Upper lobe of right lung (tissue), 1 donor: ENCODE measurements at places on chromosomes 1 and 21. TPM values are rescaled to one million over a fixed set of nuclear protein-coding genes. Genes with fewer than 3 reads are reported as not detected.

GRCh38 chr21:45169001-45169400 lies 94.6 kb downstream of the ADARB1 start:
- no peaks in the 10 kb centered on the region for H3K36me3 ChIP-seq
- H3K4me3 ChIP-seq = no peak overlapping the region
- DNase-seq = no peak
- H3K27ac ChIP-seq = no peak overlapping the region
- peaks cover 17% of the 10 kb centered on the region for H3K4me1 ChIP-seq

DNA sequence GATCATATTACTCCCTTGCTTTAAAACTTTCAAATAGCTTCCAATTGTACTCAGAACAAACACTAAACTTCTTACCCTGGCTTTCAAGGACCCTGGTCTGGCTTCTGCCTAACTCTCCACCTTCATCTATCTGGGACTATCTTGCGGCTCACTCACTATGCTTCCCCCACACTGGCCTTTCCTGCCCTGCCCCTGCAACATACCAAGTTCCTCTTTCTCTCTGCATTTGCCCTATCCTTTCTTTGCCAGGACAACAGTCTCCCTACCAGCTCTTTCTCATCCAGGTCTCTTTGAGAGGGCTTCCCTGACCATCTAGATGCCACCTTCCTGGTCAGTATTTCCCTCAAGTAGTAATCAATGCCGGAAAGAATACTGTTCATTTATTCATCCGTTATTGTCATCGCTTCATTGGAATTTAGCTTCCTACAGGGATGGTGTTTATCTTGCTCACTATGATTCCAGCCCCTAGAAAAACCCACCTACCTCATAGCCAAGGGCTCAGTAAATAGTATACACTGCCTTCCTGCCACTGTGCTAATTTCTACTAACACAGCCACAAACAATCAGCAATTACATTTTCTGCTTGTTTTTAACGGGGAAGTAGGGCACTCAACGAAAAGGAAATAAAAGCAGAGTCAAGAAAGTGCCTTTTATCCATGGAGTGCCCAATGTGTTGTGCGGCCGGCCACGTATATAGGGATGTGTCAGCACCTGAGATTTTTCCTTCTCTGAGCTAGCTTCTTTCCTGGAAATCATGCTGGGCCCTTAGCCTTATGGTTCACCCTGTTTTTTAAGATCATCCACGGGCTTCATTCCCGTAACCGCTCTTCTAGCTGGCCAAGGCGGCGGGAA lies 521 bp upstream of the CDC7 start:
- H3K27me3 ChIP-seq = no peaks in the 10 kb centered on the region
- DNase-seq = no peak
- peaks cover 8% of the 10 kb centered on the region for H3K4me1 ChIP-seq
- H3K27ac ChIP-seq = peak overlapping the region; percentile 80
- no peaks in the 10 kb centered on the region for H3K36me3 ChIP-seq

SELP gene
- total RNA-seq = 61.5 TPM

DNA sequence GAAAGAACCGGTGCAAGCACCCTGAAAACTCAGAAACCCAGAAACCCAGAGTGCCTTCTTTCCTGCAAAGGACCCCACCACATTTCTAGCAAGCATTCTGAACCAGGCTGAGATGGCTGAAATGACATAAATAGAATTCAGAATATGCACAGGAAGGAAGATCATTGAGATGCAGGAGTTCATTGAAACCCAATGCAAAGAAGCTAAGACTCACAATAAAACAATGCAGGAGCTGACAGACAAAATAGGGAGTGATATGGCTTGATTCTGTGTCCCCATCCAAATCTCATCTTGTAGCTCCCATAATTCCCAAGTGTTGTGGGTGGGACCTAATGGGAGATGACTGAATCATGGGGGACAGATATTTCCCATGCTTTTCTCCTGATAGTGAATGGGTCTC lies 22.8 kb upstream of the SGIP1 start:
- H3K36me3 ChIP-seq = no peaks in the 10 kb centered on the region
- no peak overlapping the region for H3K27ac ChIP-seq
- DNase-seq = no peak
- H3K4me3 ChIP-seq = no peak overlapping the region

DNA sequence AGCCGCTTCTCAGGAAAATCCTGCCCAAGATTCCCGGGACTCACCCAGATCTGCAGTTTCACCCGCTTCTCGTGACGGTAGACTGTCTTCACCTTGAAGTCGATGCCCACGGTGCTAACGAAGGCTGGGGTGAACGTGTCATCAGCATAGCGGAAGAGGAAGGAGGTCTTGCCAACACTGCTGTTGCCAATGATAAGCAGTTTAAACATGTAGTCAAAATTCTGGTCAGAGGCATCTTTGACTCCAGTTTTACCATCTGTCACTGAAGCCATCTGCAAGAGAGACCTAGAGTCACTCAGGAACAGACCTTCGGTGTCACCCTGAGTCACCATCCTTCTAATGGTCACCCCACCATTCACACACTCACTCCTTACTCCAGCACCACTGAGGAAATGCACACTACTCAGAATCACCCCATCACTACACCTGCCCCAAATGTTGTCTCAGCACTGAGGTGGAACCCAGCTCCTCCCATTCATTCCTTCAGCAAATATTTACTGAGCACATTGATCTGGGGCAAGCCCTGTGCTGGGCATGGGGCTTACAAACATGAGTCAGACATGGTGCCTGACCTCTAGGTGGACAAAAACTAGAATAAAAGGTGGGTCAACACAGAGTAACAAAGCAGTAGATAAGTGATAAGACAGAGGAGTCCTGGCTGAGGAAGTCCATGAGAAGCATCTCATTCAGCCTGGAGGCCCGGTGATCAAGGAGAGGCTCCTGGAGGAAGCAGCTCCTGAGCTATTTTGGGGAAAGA lies 13.5 kb downstream of the RAB3B start:
- H3K27ac ChIP-seq = no peak overlapping the region
- no peaks in the 10 kb centered on the region for H3K36me3 ChIP-seq
- H3K4me3 ChIP-seq = no peak overlapping the region
- H3K4me1 ChIP-seq = no peaks in the 10 kb centered on the region
- DNase-seq = no peak
- H3K27me3 ChIP-seq = no peaks in the 10 kb centered on the region

CR1L gene
- not detected for total RNA-seq

SERPINC1 gene
- total RNA-seq = not detected

HSPG2 gene
- total RNA-seq = 393 TPM

DNA sequence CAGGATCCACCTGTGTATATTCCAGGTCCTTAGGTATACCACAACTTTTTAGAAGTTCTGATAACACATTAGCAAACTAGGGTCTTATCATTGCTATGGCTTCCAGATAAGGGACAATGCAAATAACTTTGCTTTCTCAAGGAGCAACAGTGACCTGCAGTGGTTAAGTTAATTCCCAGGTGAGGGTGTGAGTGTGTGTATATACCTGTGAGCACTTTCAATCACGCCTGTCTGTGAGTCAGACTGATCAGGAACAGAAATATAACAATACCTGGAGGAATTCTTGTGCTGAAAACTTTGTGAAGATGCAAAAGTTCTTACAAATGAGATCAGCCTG lies 317.0 kb downstream of the PAPPA2 start:
- no peak overlapping the region for H3K27ac ChIP-seq
- no peaks in the 10 kb centered on the region for H3K36me3 ChIP-seq
- no peak for DNase-seq

DNA sequence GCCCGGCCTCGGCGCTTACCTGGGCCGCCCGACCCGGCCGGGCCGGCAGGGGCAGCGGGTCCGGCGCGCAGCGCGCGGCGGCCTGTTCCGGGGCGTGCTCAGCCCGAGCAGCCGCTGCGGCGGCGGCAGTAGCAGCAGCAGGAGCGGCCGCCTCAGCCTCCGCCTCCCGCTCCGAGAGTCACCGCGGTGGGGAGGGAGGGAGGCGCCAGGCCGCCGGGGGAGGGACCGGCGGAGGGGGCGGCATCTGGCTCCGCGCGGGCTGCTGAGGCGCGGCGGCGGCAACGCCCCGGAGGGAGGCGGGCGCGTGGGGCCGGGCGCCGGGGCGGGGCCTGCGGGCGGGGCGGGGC lies at the start of gene CTNNBIP1:
CTNNBIP1 (minus strand) TSS at position 194 of the 347 bp plus-strand sequence. CDS start 38,205 bp downstream, outside the sequence.
- no peak for DNase-seq
- H3K4me1 ChIP-seq = peaks cover 13% of the 10 kb centered on the region
- peak within 1 kb of the TSS; percentile 98 for H3K27ac ChIP-seq
- no peaks in the 10 kb centered on the region for H3K36me3 ChIP-seq
- H3K27me3 ChIP-seq = no peaks in the 10 kb centered on the region

DNA sequence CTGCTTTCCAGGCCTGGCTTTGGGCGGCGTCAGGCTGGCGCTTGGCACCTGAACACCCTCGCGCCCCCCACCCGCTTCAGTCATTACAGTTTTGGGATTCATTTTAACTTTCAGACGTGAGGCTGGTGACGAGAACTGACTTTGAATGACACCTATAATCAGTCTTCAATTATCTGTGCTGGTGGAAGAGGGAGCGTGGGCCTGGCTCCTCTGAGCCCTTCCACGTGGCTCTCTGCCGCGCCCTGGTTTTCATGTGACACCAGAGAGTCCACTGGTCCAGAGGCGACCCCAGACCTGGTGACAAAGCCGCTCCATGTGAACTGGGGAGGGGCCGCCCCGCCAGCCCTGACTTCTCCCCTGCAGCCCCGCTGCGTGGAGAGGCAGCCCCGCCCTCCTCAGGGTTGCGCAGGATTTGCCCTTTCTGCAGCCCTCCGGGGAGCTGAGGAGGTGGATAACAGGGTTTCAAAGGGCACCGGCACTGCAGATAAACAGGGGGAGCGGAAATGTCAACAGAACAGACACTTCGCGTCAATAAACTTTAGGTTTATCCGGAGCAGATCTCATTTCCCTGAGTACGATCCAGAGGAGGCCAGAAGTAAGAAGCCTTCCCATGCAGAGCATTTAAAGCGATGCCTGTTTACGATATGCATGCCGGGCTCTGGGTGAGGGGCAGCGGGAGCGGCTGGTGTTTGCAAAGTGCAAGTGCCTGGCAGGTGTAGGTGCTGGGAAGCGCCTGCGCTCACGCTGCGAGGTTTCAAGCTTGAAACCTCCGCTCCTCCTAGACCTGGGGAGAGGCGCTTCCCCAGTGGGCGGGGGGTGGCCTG lies 56.4 kb downstream of the AJAP1 start:
- H3K4me1 ChIP-seq = peaks cover 5% of the 10 kb centered on the region
- no peaks in the 10 kb centered on the region for H3K36me3 ChIP-seq
- H3K27me3 ChIP-seq = peaks cover 30% of the 10 kb centered on the region
- H3K4me3 ChIP-seq = no peak overlapping the region
- no peak overlapping the region for H3K27ac ChIP-seq

- no peaks in the 10 kb centered on the region for H3K36me3 ChIP-seq
- no peak overlapping the region for H3K4me3 ChIP-seq
- H3K27ac ChIP-seq = peak overlapping the region; percentile 58
- no peaks in the 10 kb centered on the region for H3K27me3 ChIP-seq
- peaks cover 9% of the 10 kb centered on the region for H3K4me1 ChIP-seq
Measured at GRCh38 chr1:22031214-22031962, 21.1 kb upstream of the CDC42 start.

C4BPA gene
- 175 TPM for total RNA-seq

DNA sequence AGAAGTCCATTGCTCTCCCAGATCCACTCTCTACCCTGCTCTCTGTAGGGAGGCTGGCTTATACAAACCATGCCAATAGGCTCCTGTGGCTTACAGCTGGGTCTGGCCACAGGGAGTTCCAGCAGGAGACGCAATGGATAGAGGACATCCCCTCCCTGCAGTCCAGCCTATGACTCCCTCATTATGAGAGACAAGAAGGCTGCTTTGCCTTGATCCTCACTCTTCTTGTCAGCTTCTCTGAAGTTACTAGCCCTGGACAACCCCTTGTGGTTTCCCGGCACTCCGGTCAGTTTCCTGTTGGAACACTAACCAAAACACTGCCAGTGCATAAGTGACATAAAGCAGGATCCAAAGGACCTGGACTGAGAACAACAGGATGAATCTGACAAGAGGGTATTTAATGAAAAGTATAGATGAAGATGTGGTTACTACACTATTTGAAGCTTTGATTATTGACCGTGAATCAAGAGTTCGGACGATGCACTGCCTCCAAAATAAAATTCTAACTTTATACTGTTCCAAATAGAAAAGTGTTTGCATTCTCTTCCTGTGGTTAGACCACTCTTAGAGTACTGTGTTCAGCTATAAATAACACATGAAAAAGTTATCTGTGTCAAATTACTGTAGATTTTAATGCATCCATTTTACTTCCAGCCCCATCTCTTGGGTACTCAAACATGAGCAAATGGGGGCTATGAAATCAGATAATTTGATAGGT lies 32.7 kb upstream of the ZNF326 start:
- DNase-seq = no peak
- H3K36me3 ChIP-seq = no peaks in the 10 kb centered on the region
- no peak overlapping the region for H3K27ac ChIP-seq
- no peaks in the 10 kb centered on the region for H3K27me3 ChIP-seq

- no peak overlapping the region for H3K27ac ChIP-seq
- H3K4me1 ChIP-seq = peaks cover 16% of the 10 kb centered on the region
- H3K4me3 ChIP-seq = no peak overlapping the region
- peaks cover 39% of the 10 kb centered on the region for H3K36me3 ChIP-seq
Measured at GRCh38 chr1:224381880-224382548, 25.3 kb downstream of the CNIH4 start.

GRCh38 chr1:37410815-37411214 lies 63.6 kb upstream of the ZC3H12A start:
- H3K4me3 ChIP-seq = no peak overlapping the region
- H3K4me1 ChIP-seq = no peaks in the 10 kb centered on the region
- H3K27ac ChIP-seq = no peak overlapping the region
- no peak for DNase-seq

TP73 gene
- 0.29 TPM for total RNA-seq

C1orf159 gene
- 9.7 TPM for total RNA-seq

ATAD3C gene
- 10.4 TPM for total RNA-seq

- peaks cover 7% of the 10 kb centered on the region for H3K4me1 ChIP-seq
- H3K36me3 ChIP-seq = peaks cover 82% of the 10 kb centered on the region
- H3K27ac ChIP-seq = no peak overlapping the region
- DNase-seq = no peak
- no peaks in the 10 kb centered on the region for H3K27me3 ChIP-seq
Measured at GRCh38 chr1:208052926-208053407, 142.0 kb upstream of the CD34 start.

DNA sequence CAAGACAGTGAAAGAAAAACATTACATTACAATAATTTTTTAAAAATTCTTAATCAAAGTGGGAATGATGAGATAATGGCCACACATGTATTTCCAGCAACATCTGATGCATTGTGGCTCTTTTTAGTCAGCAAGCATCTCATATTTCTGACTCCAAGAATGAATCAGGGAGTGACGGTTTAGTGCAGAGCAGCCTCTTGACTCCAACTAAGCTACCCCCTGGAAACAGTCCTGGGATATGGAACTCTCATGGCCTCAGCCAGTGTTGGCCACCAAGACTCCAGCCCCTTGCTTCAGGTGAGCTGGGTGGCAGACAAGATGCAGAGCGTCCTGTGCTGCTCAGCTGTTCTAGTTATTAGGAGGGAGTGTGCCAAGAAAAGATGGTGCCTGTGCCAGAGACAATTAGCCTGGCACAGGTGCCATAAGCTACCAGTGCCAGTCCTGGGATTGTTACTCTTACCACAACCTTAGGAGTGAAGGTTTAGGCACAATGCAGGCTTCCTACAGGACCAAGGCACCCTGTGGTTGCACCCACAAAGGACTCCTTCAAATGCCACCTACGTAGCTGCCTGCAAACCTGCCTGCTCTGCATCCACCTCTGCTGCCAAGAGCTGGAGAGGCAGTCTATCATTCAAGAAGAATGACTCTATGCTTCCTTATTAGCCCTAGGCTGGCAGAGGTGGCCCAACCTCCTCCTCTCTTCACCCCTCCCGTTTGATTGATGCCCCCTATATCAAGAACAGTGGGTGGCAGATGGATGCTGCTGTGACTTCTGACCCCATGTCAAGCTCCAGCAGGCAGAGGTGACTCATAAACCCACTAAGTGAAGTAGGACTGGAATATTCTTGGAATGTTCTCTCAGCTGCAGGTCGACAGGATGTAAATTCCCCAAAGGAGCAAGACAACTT lies 6.0 kb upstream of the SEC16B start:
- H3K4me3 ChIP-seq = no peak overlapping the region
- H3K36me3 ChIP-seq = no peaks in the 10 kb centered on the region
- H3K27ac ChIP-seq = no peak overlapping the region
